ENCODE measurements at places on chromosomes 3 and 15.

DNA sequence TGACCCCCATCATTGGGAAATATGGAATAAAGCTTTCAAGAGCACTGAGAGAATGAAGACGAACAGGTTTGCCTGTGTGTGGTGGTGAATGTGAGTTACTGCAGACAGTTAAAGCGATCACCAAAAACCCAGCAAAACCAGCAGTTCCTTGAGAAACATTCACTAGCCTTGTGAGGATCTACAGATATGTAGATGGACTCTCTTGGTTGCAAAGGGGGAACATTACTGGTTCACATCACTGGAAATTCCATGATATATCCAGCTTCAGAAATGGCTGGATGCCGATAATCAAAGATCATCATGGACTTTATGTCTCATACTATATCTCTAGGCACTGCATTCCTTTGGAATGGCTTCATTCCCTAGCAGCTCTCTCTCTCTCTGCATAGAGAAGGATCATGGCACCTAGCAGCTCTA is 10.2 kb upstream of the HERC1 start:
- no peak for DNase-seq
- no peaks in the 10 kb centered on the region for H3K36me3 ChIP-seq
- H3K4me3 ChIP-seq: no peak overlapping the region
- no peak overlapping the region for H3K27ac ChIP-seq
- H3K4me1 ChIP-seq: no peaks in the 10 kb centered on the region

DNA sequence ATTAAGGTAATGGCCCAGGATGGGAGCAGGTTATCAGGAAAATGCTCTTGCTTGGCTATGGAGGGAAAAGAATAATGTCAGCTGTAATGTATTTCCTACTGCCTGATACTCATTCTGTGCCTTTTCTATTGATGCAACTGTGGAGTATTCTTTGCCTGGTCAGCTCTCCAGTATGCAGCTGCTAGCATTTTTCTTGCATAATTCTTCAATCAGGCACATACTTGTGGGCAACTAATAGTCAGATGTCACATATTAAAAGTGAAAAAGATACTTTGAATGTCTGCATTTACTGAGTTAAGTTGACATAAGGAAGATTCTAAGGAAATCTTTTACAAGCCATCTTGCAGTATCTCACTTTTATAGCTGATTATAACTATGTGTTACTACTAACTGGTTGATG is 29.5 kb downstream of the CD80 start:
- H3K27ac ChIP-seq: no peak overlapping the region
- no peak overlapping the region for H3K4me3 ChIP-seq
- no peaks in the 10 kb centered on the region for H3K27me3 ChIP-seq
- no peaks in the 10 kb centered on the region for H3K36me3 ChIP-seq
- no peak for DNase-seq

DNA sequence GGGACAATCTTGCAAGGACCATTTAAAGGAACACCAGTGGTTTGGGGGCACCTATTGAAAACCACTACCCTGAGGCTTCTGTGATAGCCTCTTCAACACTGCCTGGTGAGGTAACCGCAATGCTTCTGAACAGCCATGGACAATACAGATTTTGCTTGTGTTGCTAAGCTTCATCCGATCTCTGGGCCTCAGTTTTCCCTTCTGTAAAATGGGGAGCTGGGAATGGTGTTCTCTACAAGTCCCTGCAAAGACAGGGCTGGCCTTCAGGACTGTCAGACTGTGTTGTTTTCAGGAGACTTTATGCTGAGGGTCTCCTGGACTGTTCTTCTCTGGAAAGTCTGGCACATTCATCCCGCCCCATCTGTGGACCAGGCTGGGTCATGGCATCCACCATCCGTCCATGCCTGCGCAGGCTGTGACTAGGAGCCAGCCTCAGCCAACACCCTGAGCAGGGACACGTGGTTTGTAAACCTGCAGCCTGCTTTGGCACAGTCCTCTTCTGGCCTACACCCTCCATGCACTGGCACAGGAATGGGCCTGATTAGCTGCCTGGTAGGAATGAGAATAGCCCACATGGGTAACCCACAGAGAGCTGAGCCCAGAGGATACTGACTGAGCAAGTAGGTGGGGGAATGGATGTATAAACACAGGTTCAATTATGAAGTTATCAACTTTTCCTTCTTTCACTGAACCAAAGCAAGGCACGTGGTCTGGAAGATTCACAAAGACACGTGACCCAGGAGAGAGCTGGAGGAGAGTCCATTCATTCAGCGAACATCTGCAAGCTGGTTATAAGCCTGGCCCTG is 55.3 kb downstream of the ROPN1B start:
- H3K4me1 ChIP-seq: no peaks in the 10 kb centered on the region
- peaks cover 14% of the 10 kb centered on the region for H3K36me3 ChIP-seq
- H3K27ac ChIP-seq: no peak overlapping the region
- DNase-seq: no peak

DNA sequence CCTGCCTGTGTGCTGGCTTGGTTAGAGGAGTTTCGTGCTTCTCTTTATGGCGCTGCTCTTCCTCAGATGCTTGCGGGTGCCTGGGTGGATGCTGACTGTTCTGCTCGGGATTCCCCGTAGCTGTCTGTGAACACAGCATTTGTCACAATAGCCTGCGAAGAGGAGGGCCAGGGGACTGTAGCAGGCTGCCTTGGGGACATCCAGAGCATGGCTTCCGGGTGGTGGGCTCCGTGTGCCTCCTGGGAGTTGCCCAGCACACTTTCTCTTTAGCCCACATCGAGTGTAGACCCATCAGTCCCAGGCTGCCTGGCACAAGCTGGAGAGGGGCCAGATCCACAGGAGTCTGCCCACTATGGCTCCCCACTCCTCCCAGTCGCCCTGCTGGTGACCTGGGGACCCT is 22.4 kb downstream of the LRRK1 start:
- no peak overlapping the region for H3K27ac ChIP-seq
- H3K4me3 ChIP-seq: no peak overlapping the region
- H3K36me3 ChIP-seq: no peaks in the 10 kb centered on the region

GRCh38 chr15:95470997-95471689 is 859.4 kb upstream of the NR2F2 start:
- H3K27ac ChIP-seq: no peak overlapping the region
- H3K27me3 ChIP-seq: no peaks in the 10 kb centered on the region
- H3K36me3 ChIP-seq: no peaks in the 10 kb centered on the region
- no peak for DNase-seq

DNA sequence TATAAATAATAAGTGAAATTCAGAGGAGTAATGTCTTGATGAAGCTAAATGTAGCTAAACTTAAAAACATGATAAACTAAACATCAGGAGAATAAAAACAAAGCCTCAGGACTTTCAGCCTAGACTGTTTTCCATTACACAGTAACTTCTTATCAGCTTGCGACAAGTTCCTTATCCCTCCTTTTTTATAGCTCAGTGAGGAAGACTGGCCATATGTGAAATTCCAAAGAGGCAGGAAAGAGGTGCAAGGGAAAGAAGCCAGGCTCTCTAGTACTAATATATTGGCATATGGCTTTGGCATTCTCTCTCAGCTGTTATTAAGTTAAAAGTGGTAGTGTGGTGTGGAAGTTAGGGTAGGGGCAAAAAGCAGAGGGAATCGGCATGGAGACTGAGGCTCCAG is 4.4 kb downstream of the COX17 start:
- no peak overlapping the region for H3K27ac ChIP-seq
- DNase-seq: no peak
- no peaks in the 10 kb centered on the region for H3K36me3 ChIP-seq
- no peaks in the 10 kb centered on the region for H3K4me1 ChIP-seq
- no peaks in the 10 kb centered on the region for H3K27me3 ChIP-seq

DNA sequence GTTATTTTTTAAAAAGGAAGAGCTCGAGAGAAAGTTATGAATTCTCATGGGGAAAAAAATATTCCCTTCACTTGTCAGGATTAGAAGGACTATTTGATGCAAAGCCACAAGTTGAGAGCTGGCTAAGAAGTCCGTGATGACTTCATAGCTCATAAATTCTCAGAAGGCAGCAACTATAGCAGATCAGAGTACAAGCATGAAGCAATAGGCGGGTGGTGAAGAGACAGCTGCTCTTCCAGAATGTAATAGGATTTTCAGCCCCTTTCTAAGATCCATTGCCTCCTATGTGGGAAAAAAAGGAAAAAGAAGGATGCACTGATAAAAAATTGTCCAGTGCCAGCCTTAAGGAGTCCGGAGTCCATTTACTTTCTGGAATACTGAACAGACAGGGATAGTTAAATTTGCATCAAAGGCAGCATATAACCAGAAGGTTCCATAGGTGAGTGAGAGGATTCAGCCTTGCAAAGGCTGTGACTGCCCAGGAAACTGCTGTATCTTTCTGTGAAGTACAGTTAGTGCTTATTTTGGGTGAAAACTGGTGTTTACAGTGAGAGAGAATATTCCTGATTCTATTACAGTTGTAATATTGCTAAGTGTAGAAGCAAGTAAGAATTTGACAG is 929.5 kb upstream of the ALCAM start:
- H3K36me3 ChIP-seq: no peaks in the 10 kb centered on the region
- H3K4me1 ChIP-seq: no peaks in the 10 kb centered on the region
- no peak overlapping the region for H3K27ac ChIP-seq
- no peak overlapping the region for H3K4me3 ChIP-seq
- DNase-seq: no peak
- no peaks in the 10 kb centered on the region for H3K27me3 ChIP-seq

GRCh38 chr15:67138891-67139855 is 73.8 kb downstream of the SMAD3 start:
- H3K4me3 ChIP-seq: no peak overlapping the region
- H3K4me1 ChIP-seq: peaks cover 10% of the 10 kb centered on the region
- H3K27ac ChIP-seq: peak overlapping the region; percentile 65
- DNase-seq: peak; percentile 22

DNA sequence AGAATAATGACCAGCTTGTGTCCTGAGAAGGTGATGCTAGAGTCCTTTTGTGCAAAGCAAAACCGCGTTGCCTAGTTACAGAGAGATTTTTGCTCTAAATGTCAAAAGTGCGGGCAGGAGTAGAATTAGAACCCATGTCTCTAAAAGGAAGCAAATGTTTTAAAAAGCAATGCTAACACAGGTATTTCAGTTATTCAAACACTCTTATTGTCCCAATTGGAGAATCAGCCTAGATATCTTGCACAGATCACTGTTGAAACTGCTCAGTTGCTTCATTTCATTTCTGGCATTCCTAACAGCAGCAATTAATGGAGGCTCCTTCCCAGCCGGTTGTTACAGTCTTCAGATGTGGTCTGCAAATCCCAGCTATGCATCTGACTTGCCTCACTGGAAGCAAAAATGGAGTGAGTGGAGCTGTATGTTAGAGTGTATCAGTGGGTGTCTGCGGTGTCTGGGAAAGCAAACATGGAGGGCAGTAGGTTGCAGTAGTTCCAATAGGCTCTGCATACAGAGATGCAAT is 55.6 kb upstream of the SEMA6D start:
- no peaks in the 10 kb centered on the region for H3K27me3 ChIP-seq
- no peaks in the 10 kb centered on the region for H3K4me1 ChIP-seq
- no peak for DNase-seq
- H3K4me3 ChIP-seq: no peak overlapping the region
- no peaks in the 10 kb centered on the region for H3K36me3 ChIP-seq

DNA sequence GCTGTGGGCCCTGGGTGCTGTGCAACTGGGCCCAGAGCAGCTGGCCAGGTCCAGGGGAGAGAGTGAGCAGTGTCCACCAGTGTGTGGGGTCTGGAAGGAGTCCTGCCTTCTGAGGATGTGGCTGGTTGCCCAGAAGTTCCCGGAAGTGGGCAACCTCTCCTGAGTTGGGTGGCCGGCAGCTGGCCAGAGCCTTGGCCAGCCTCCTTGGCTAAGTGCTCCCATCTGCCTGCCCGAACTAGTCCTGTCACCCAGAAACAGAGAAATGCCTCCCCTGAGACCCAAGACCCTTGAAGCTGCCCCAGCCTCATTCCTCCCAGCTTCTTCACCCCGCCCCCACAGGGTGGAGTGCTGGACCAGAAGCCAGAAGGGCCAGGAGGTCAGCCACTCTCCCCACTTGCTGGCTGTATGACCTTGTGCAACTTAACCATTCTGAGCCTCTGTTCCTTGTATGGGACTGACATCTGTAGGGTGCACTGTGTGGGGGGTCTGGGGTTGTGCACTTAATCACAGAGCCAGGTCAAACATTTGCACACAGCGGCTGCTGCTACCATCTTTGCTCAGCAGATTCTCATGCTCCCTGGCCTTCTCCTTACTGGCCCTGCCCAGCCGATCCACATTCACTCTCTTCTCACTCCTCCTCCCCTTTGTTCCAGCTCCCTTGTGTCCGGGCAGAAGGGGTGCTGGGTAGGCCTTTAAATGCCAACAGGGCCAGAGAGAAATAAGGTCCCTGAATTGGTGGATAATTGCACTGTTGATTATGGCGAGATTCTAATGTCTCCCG is 7.5 kb upstream of the ALAS1 start:
- H3K27ac ChIP-seq: peak overlapping the region; percentile 25
- no peaks in the 10 kb centered on the region for H3K27me3 ChIP-seq
- no peaks in the 10 kb centered on the region for H3K4me1 ChIP-seq
- H3K4me3 ChIP-seq: no peak overlapping the region

DNA sequence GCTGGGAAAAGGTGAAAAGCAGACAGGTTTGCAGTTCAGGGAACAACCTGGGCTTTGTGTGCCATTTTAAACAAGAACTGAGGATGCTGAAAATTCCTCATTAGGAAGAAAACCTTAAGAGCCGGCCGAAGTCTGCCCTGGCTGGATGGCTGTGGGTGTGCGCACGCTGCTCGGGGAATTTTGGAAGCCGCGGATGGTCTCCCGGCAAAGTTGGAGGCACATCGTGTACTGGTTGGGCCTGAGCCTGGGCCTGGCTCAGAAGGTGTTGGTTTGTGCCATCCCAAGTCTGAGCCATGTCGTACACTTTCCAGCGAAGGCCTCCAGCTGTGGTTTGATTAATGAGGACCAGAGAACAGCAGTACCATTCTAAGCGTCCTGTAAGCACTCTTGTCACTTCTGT is 188.2 kb downstream of the ATP10A start:
- no peak for DNase-seq
- H3K4me1 ChIP-seq: peaks cover 12% of the 10 kb centered on the region
- no peak overlapping the region for H3K4me3 ChIP-seq
- no peaks in the 10 kb centered on the region for H3K36me3 ChIP-seq

- H3K4me1 ChIP-seq: no peaks in the 10 kb centered on the region
- no peak overlapping the region for H3K4me3 ChIP-seq
- no peaks in the 10 kb centered on the region for H3K27me3 ChIP-seq
- H3K36me3 ChIP-seq: no peaks in the 10 kb centered on the region
- no peak for DNase-seq
- H3K27ac ChIP-seq: no peak overlapping the region
Measured at GRCh38 chr3:155572085-155572484, 172.8 kb downstream of the PLCH1 start.

GRCh38 chr3:123313889-123314288 is 112.1 kb downstream of the SEC22A start:
- DNase-seq: no peak
- H3K4me3 ChIP-seq: no peak overlapping the region
- H3K27ac ChIP-seq: no peak overlapping the region
- no peaks in the 10 kb centered on the region for H3K27me3 ChIP-seq

GRCh38 chr3:7927864-7928263 is 573.8 kb upstream of the LMCD1 start:
- no peak overlapping the region for H3K4me3 ChIP-seq
- H3K4me1 ChIP-seq: no peaks in the 10 kb centered on the region
- no peaks in the 10 kb centered on the region for H3K36me3 ChIP-seq
- DNase-seq: no peak
- no peak overlapping the region for H3K27ac ChIP-seq
- no peaks in the 10 kb centered on the region for H3K27me3 ChIP-seq

GRCh38 chr3:123397050-123397590 is 51.8 kb downstream of the ADCY5 start:
- H3K27ac ChIP-seq: peak overlapping the region; percentile 2
- no peak overlapping the region for H3K4me3 ChIP-seq
- no peak for DNase-seq
- H3K36me3 ChIP-seq: no peaks in the 10 kb centered on the region
- no peaks in the 10 kb centered on the region for H3K27me3 ChIP-seq

GRCh38 chr15:100670505-100671021 is 68.2 kb downstream of the ASB7 start:
- no peaks in the 10 kb centered on the region for H3K36me3 ChIP-seq
- DNase-seq: no peak
- no peaks in the 10 kb centered on the region for H3K27me3 ChIP-seq
- no peak overlapping the region for H3K4me3 ChIP-seq
